ENCODE measurements at places on chromosomes 7 and 10.

- no peak for DNase-seq
Observed at GRCh38 chr7:26691406-26691805, 173.0 kb downstream of the SKAP2 start.

- no peak for DNase-seq
Observed at GRCh38 chr10:92291921-92292845, 1.2 kb downstream of the MARCHF5 start.

- DNase-seq = no peak
Observed at GRCh38 chr7:25167262-25167843, 42.3 kb upstream of the CYCS start.

GRCh38 chr10:71358277-71358676 is 38.4 kb upstream of the CDH23 start:
- no peak for DNase-seq

GRCh38 chr7:16040346-16040745 is 353.9 kb upstream of the MEOX2 start:
- DNase-seq = no peak

DNA sequence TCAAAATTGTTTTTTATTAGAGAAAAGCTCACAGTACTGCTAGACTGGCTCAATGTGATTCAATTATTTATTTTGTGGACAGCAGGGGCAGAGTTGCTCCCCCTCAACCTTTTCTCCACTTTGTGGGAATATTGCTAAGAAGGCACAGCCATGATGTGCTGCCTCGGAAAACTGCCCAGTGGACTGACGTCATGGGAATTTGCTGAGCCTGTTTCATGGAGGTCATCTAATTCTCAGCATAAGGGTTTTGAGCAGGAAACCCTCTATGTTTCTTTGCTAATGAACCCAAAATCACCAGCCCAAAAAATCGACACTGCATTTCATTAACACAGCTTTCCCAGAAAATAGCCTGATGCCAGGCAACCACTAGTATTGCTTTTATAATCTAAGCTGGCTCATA is 228.8 kb upstream of the FAM3C start:
- peak; percentile 5 for DNase-seq

DNA sequence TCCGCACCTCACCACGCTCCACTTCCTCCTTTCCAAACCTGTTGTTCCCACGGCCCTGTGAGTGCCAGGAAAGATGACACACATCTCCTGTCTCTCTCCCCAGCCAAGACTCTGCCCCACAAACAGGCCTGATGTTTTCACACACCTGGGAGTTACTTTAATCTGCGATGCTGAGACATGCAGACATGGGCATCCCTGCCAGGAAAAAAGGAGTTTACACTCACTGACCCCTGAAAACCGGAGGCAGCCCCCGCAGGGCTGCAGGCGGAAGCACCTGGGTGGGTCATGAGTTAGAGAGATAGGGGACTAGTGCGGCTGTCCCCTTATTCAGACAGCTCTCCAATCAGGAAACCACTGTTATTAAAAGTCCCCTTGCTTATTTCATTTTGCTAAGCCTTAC is 106.4 kb upstream of the CARD11 start:
- DNase-seq = no peak

DNA sequence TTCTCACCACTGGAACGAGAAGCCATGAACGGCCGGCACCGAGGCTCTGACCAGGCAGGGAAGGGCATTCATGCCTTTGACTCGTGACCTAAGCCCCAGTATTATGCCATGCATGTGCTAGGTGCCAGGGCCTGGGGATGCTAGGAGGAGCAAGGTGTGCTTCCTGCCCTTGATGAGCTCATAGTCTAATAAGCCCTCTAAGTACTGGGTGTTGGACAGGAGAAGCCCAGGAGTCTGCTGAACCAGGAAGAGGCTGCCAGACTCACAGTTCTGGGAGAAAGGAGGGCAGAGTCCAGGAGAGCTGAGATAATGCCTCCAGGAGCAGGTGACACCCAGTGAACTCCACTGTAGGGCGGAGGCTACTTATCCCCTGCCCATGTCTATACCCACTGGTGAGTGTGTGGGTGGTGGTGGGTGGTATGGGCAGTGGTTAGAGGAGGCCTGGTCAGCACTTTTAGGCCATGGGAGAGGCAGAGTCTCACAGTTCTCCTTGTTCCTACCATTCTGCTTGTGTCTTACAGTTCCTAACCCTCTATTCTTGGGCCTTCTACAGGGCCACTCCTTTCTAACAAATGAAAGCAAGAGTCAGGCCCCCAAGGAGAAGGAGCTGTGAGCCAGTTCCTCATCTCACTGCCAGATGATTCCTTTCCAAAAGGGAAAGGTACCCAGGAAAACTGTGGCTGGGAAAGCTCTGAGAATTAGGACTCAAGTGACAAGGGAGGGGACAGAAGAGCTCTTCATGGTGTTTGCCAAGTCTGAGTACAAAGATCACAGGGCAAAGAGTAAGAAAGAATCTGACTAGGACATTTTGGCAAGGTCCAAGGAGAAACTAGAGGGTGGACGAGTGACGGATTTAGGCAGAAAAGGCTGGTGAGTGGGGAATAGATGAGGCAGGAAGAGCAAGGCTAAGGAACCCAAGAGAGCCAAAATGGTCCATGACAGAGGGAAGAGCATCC is 3.6 kb upstream of the MXI1 start:
- no peak for DNase-seq

DNA sequence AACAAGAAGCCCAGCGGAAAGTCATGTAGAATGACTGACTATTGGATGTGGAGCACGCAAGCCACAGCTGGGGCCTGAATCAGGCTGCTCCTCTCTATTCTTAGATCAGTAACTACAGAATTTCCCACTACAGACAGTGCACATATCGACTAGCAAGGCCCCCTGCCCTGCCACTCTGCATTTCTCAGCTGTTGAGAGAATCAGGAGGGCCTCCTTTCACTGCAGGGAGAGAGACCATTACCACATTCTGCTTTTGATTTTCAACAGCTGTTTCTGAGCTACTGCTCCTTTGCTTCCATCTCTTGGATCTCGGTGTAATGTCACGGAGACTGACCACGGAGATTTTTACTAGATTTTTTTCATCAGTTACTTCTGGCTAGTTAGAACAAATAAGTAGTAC is 73.8 kb downstream of the PON1 start:
- no peak for DNase-seq

GRCh38 chr10:96829029-96829773 is 2.9 kb upstream of the LCOR start:
- no peak for DNase-seq

DNA sequence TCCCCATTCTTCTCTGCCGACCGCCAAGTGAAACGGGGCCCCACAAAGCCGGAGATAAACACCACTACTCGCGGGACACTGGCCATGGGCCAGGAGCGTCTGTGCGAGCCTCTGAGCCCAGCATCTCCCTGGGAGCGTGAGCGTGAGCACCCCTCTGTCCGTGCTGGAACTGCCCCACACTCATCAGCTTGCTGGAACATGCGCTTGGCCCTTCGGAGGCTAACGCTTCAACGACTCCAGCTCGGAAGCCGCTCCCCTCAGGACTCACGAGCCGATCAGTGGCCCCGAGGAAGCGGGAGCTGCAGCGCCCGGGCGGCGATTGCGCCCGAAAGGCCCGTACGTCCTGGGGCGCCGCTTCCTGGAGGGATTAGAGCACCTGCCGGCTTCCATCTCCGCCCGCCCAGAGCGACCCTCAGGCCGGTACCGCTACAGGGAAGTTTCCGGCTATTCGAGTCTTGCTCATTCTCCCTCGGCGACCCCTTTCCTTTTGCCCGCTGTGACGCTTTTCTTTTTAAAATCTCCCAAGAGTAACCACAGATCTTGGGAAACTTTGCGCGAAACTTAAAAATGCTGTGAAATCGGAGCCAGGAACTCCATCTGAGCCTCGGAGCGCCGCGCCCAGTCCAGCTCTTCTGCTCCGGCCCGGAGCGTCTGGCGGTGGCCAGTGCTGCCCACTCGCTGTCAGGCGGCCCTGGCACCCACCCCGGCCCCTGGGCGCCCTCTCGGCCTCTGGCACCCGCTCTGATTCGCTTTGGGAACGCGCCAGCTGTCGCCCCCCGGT is 1.0 kb downstream of the TLL2 start:
- peak; percentile 28 for DNase-seq

All from frontal cortex (tissue), 4 donors.